Hippocampal formation (tissue), 2 donors: ENCODE measurements at places on chromosomes 4 and X.
A peak's percentile ranks its signal among the peaks of the same experiment; 100 is the strongest.

DNA sequence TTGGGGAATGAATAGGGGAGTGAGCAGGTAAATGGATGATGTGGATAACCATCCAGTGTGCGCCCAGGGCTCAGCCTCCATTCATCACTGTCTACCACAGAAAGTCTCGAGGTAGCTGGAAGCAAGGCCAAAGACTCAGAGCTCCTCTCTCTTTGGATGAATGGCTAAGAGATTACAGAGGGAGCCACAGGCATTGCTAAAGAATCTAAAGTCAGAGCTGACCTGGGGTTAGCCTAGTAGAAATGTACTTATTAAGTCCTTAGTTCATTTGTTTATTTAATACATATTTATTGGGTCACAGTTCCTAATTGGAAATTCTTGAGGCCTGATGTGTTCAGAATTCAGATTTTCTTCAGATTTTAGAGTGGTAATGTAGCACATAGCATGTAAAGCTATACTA lies 88.7 kb upstream of the HPF1 start:
- DNase-seq, result no peak

DNA sequence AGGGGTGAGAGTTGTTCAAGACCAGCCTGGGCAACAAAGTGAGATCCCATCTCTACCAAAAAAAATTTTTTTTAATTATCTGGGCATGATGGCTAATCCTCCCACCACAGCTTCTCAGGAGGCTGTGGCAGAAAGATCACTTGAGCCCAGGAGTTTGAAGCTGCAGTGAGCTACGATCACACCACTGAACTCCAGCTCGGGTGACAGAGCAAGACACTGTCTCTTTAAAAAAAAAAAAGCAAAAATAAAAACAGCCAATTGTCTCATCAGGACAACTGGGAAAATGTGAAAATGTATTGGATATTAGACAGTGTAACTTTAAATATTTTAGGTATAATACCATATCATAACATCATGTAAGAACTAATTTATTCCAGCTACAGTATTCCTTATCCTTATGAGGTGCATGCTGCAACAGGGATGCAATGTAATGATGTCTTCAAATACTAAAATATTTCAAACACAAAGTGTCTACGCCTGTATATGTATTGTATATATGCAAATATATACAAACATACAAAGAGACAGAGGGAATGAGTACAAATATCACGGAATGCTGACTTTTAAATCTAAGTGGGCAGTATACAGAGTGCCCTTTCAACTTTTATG lies 17.2 kb downstream of the FAM13A start:
- DNase-seq, result no peak

- DNase-seq, result no peak
These were observed 297.6 kb upstream of the STS start for GRCh38 chrX:6849716-6850414.

DNA sequence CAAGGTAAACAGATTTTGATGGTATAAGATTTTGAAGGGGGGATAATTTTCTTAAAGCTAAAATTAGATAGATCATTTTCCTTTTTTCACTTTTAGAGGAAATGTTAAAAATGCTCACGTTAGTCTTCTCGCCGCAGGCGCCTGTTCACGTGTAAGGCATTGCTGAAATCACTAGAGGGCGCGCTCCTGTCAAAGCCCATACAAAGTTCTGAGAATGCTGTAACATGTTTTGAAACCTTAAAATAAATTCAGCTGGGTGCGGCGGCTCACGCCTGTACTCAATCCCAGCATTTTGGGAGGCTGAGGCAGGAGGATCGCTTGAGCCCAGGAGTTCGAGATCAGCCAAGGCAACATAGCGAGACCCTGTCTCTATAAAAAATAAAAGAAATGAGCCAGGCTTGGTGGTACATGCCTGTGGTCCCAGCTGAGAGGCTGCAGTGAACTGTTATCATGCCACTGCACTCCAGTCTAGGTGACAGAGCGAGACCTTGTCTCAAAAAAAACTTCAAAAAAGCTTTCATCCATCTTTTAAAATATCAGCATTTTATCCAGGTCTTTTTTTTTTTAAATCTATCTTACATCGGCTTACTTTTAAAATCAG lies 138.0 kb downstream of the RBMX2 start:
- peak; percentile 29 for DNase-seq

- no peak for DNase-seq
These were observed 468.5 kb downstream of the IQCM start for GRCh38 chr4:149347139-149347538.
